ENCODE measurements at places on chromosomes 5 and 9.

DNA sequence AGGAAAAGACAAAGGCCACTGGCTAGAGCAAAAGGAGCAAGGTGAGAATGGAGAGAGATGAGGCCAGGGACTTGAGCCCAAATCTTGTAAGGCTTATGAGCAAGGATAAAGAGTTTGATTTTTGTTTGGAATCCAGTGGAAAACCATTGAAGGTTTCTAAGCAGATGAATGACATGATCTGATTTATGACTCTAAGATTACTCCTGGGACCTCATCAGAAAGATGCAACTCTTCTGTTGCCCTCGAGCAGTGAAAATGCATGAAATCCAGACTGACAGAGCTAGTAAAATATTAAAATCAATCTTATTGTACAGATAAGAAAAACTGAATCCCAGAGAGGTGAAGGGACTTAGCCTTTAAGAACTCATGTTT lies 677 bp downstream of the MFAP3 start:
- H3K27me3 ChIP-seq, result no peaks in the 10 kb centered on the region
- no peak for DNase-seq
- peaks cover 15% of the 10 kb centered on the region for H3K4me1 ChIP-seq
- H3K4me3 ChIP-seq, result peak overlapping the region; percentile 71
- H3K36me3 ChIP-seq, result no peaks in the 10 kb centered on the region

- H3K4me3 ChIP-seq, result no peak overlapping the region
- DNase-seq, result no peak
- H3K36me3 ChIP-seq, result no peaks in the 10 kb centered on the region
- no peaks in the 10 kb centered on the region for H3K4me1 ChIP-seq
Observed at GRCh38 chr9:4324513-4324912, 24.6 kb upstream of the GLIS3 start.

- no peak overlapping the region for H3K4me3 ChIP-seq
- H3K27me3 ChIP-seq, result no peaks in the 10 kb centered on the region
- no peak for DNase-seq
Observed at GRCh38 chr5:66877843-66878242, 281.6 kb downstream of the MAST4 start.

DNA sequence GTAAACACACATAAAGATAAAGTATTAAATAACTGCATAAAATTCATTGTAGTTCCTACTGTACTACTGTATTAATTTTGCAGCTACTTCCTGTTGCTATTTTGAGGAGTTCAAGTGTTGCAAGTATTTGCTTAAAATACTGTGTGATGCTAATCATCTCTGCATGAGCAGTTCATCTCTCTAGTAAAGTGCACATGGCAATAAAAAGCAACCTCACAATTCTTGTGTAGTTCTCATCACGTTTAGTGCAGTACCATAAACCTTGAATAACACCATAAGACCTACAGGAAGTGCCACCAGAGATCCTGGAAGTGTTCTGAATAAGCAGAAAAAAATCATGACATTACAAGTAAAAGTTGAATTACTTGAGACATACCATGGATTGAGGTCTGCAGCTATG lies 34.6 kb downstream of the CPLANE1 start:
- H3K36me3 ChIP-seq, result peaks cover 17% of the 10 kb centered on the region
- no peak overlapping the region for H3K27ac ChIP-seq
- no peak overlapping the region for H3K4me3 ChIP-seq
- H3K27me3 ChIP-seq, result no peaks in the 10 kb centered on the region
- no peak for DNase-seq

DNA sequence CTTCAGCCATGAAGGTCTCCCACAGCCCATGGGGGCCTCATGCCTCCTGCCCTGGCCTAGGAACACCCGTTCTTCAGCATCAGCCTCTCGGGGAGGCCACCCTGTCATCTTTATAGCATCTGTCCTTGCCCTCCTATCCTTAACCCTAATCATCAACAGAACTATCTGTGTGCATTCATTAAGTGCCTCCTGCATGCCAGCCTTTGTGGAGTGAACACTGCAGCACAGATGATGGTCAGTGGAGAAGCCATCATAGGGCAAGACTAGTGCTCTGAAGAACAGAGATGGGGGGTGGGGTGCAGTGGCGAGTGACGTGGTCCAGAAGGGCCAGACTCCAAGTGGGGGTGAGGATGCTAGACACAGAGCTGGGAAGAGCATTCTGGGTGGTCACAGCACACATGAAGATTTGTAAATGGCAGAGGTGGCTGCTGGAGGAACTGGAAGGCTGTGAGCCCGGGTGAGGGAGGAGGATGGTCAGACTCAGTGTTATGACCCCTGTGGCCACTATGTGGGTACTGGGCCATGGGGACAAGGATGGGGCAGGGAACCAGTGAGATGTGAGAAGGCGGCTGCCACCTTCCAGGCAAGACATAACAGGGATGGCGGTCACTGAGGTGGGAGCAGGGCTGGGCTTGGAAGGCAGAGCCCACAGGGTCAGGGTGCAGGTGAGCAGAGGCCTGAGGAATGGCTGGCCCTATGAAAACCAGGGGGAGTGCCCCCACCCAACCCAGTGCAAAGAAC lies 3.6 kb upstream of the CARD19 start:
- H3K36me3 ChIP-seq, result no peaks in the 10 kb centered on the region
- peak; percentile 37 for DNase-seq
- no peak overlapping the region for H3K27ac ChIP-seq
- peaks cover 9% of the 10 kb centered on the region for H3K4me1 ChIP-seq
- H3K27me3 ChIP-seq, result no peaks in the 10 kb centered on the region

DNA sequence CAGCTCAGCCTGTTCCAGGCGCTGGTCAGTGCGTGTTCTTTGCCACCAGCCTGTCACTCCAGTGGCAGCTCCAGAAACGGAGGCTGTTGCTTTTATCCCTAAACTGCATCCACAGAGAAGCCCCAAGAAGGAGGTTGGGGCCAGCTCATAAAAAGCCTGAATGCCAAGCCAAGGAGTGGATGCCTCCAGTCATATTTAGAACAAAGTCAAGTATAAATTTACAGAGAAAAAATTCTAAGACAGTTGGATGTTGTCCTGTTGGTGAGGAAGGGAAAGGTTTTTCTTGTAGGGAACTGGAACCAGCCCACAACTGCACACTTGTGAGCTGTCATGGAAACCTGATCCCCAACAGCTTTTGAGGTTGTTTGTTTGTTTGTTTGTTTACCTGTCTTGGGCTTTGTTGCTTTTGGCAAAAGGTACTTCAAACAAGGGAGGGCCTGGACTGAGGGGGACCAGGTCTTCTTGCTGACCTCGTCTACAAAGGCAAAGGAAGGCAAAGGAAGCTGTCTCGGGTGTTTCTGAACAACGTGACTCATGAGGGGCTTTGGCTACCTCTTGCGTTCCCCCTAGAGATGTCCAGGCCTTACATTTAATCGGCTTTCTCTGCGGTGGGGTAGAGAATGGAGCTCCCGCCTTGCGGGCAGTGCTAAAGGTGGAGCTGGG lies 36.7 kb downstream of the OLFML2A start:
- no peak overlapping the region for H3K27ac ChIP-seq
- no peak for DNase-seq
- no peak overlapping the region for H3K4me3 ChIP-seq
- no peaks in the 10 kb centered on the region for H3K4me1 ChIP-seq
- H3K36me3 ChIP-seq, result no peaks in the 10 kb centered on the region
- H3K27me3 ChIP-seq, result no peaks in the 10 kb centered on the region

DNA sequence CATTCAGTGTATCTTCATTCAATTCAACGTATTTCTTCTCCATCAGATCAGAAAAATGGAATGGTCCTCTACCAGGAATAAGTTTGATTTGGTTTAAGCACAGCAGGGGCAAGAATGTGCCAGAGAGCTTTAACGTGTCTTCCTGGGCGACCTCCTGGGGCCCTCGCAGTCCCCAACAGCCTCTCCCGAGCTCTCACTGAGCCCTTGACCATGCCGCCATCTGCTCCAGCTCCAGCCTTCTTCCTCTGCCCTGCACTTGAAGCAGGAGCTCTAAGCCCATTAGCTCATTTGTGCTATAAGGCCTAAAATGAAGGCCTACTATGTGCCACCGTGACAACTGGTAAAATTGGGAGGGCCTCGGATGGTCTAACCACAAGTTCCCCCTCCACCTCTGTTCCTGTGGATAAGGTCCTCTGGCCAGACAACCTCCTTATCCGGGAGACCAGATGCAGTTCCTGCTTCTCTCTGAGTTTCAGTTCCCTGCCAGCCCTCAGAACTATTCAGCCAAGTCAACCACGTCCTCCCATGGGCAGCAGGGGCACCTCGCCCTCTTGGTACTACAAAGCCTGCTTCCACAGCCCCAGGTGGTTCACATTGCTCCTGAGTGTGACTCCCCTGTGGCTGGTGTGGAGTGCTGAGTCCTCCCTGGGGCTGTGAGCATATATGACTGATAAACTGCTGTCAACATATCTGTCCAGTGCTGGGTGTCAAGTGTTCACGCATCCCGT lies 35.8 kb downstream of the C5orf15 start:
- H3K4me3 ChIP-seq, result no peak overlapping the region
- H3K27me3 ChIP-seq, result no peaks in the 10 kb centered on the region
- H3K36me3 ChIP-seq, result no peaks in the 10 kb centered on the region
- no peak for DNase-seq
- no peaks in the 10 kb centered on the region for H3K4me1 ChIP-seq

DNA sequence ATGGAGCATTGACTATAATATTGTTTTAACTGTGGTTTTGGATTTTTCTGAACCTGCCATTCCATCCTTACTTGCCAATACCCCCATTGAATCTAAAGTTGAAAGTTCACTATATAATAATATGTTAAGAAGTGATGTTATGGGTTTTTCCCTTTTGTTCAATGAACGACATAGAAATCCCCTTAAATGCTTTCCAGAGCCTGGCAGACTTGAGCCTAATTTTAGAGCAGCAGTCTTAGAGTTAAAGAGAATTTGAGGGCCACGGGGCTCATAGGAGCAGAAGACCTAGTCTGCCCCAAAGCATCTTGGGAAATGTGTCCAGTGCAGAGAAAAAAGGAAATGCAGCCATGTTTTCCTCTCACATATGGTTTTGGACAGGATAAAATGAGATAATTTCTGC lies 146.1 kb upstream of the SLC44A1 start:
- no peak overlapping the region for H3K4me3 ChIP-seq
- no peaks in the 10 kb centered on the region for H3K4me1 ChIP-seq
- no peak for DNase-seq
- no peaks in the 10 kb centered on the region for H3K27me3 ChIP-seq

DNA sequence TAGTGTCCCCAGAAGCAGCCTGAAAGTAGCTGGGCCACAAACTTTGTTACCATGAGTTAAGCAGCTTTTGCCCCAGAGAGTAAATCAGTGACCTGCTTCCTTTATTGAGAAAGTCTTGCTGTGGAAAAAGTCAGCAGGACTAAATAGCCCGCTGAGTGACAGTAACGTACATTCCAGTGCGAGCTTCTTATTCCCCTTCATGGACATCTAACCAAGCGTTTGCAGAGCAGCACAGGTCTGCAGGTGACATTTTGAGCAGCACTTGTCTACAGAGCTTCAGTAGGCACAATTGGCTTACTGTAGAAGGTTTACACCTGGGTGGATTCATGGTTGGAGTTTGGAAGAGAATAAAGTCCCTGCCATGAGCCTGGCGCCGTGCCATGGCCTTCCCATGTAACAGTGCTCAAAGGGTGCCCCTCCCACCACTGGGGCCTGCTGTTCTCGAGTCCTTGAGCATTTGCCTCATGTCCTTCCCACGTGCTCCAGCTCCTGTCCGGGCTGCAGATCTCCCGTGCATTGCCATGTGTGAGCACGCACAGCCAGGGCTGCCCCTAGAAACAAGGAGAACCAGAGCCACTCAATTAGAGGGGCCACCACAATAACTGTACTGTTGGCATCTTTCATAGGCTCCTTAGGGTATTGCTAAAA lies 41.3 kb upstream of the GRHPR start:
- no peak for DNase-seq
- no peak overlapping the region for H3K4me3 ChIP-seq

GRCh38 chr9:8315211-8315610 lies 515.6 kb upstream of the DMAC1 start:
- no peaks in the 10 kb centered on the region for H3K27me3 ChIP-seq
- H3K36me3 ChIP-seq, result no peaks in the 10 kb centered on the region
- H3K4me3 ChIP-seq, result no peak overlapping the region
- no peak overlapping the region for H3K27ac ChIP-seq

GRCh38 chr5:133052317-133053175 lies 733 bp downstream of the HSPA4 start:
- H3K27ac ChIP-seq, result peak overlapping the region; percentile 99
- H3K4me1 ChIP-seq, result no peaks in the 10 kb centered on the region
- no peaks in the 10 kb centered on the region for H3K36me3 ChIP-seq
- no peaks in the 10 kb centered on the region for H3K27me3 ChIP-seq
- H3K4me3 ChIP-seq, result peak overlapping the region; percentile 74

GRCh38 chr9:123798195-123798594 lies 131.7 kb downstream of the DENND1A start:
- DNase-seq, result no peak
- no peaks in the 10 kb centered on the region for H3K4me1 ChIP-seq
- H3K4me3 ChIP-seq, result no peak overlapping the region
- H3K27me3 ChIP-seq, result no peaks in the 10 kb centered on the region
- H3K27ac ChIP-seq, result no peak overlapping the region

GRCh38 chr5:72387985-72388384 lies 67.8 kb downstream of the PTCD2 start:
- no peak for DNase-seq
- H3K27me3 ChIP-seq, result no peaks in the 10 kb centered on the region
- no peak overlapping the region for H3K27ac ChIP-seq
- H3K4me1 ChIP-seq, result no peaks in the 10 kb centered on the region

GRCh38 chr9:70117835-70118319 lies 74.2 kb downstream of the MAMDC2 start:
- no peak for DNase-seq
- no peaks in the 10 kb centered on the region for H3K4me1 ChIP-seq
- no peaks in the 10 kb centered on the region for H3K27me3 ChIP-seq
- H3K4me3 ChIP-seq, result no peak overlapping the region

GRCh38 chr9:121268851-121269641 lies 1.1 kb downstream of the GSN start:
- DNase-seq, result no peak
- peak overlapping the region; percentile 68 for H3K27ac ChIP-seq
- no peaks in the 10 kb centered on the region for H3K36me3 ChIP-seq
- peaks cover 4% of the 10 kb centered on the region for H3K4me1 ChIP-seq

- H3K4me1 ChIP-seq, result no peaks in the 10 kb centered on the region
- H3K27ac ChIP-seq, result no peak overlapping the region
- no peaks in the 10 kb centered on the region for H3K27me3 ChIP-seq
- no peaks in the 10 kb centered on the region for H3K36me3 ChIP-seq
- no peak for DNase-seq
Observed at GRCh38 chr5:96379896-96380295, 53.2 kb downstream of the PCSK1 start.

GRCh38 chr9:135326141-135326540 lies 153.4 kb upstream of the PPP1R26 start:
- no peak for DNase-seq
- H3K4me3 ChIP-seq, result no peak overlapping the region
- H3K4me1 ChIP-seq, result no peaks in the 10 kb centered on the region
- no peaks in the 10 kb centered on the region for H3K27me3 ChIP-seq
- no peak overlapping the region for H3K27ac ChIP-seq

- no peak for DNase-seq
- no peak overlapping the region for H3K4me3 ChIP-seq
- H3K27me3 ChIP-seq, result no peaks in the 10 kb centered on the region
- H3K4me1 ChIP-seq, result no peaks in the 10 kb centered on the region
- H3K36me3 ChIP-seq, result no peaks in the 10 kb centered on the region
Observed at GRCh38 chr5:150277043-150277442, 12.5 kb downstream of the CAMK2A start.

DNA sequence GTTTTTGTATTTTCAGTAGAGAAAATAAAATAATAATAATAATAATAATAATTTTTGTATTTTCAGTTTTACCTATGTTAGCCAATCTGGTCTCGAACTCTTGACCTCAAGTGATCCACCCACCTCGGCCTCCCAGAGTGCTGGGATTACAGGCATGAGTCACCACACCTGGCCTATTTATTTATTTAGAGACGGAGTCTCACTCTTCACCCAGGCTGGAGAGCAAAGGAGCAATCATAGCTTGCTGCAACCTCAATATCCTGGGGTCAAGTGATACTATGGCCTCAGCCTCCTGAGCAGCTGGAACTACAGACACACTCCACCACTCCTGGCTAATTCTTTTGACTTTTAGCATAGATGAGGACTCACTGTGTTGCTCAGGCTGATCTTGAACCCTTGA lies 167.5 kb downstream of the TLE1 start:
- H3K27me3 ChIP-seq, result no peaks in the 10 kb centered on the region
- DNase-seq, result no peak

All from right lobe of liver (tissue), 6 donors.